Hematopoietic multipotent progenitor cell treated with erythropoietin and hydrocortisone succinate and interleukin-3 and kit ligand, for 15 days (in vitro differentiated cells): ENCODE measurements at places on chromosomes 5 and 9.

DNA sequence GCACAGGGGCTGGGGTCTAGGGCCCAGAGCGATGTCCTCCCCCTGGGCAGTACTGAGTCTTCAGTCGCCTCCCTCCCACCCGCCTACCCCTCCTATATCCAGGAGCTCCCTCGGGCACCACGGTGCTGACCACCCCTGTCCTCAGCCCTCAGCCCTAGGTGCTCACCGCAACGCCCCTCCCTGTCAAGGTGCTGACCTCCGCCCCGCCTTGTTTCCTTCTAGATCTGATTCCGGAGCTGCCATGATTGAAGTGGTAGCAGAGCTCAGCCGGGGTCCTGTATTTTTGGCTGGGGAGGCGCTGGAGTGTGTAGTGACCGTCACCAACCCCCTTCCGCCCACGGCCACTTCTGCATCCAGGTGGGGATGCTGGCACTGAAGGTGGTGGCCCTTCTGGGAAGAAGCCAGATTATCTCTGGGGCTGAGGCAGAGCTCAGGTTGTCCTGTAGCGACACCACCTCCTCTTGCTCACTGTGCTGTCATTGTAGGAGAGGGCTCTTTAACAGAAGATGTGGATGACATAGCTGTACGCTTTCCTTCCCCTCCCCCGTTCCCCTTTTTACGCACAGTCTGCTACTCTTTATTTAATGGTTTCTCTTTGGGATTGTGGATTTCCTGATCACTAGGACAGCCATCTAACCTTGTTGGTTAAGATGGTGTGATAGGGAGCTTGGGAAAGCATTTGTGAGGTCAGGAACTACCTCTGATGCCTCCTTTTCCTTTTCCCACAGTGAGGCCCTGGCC is 598 bp downstream of the RGP1 start:
- DNase-seq, result no peak

- no peak for DNase-seq
Observed at GRCh38 chr9:115671236-115671962, 482.2 kb upstream of the PAPPA start.

DNA sequence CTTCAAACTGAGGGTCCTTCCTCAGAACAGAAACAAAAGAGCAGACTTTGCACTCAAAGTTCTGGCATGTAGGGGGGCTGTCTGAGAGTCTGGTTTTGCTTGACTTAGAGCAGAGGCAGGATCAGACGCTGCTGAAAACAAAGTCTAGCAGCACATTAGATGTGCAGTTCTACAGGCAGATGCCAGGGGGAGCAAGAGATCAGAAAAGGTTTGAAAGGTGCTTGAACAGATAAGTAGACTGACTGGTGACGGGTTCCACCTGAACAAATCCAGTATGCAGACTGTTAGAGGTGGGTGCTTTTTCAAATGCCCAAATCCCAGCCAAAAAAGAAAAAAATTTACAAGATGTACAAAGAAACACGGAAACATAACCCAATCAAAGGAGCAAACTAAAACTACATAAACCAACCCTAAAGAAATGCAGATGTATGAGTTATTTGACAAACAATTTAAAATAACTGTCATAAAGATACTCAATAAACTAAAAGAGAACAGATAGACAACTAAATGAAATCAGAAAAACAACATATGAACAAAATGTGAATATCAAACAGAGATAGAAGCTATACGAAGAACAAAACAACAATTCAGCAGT is 194.7 kb upstream of the FREM1 start:
- DNase-seq, result peak; percentile 27

GRCh38 chr5:73830646-73831045 is 204.7 kb downstream of the ARHGEF28 start:
- DNase-seq, result no peak

GRCh38 chr5:1760656-1761452 is 38.8 kb downstream of the MRPL36 start:
- DNase-seq, result no peak

GRCh38 chr5:146130440-146131045 is 25.2 kb upstream of the PLAC8L1 start:
- DNase-seq, result peak; percentile 77

DNA sequence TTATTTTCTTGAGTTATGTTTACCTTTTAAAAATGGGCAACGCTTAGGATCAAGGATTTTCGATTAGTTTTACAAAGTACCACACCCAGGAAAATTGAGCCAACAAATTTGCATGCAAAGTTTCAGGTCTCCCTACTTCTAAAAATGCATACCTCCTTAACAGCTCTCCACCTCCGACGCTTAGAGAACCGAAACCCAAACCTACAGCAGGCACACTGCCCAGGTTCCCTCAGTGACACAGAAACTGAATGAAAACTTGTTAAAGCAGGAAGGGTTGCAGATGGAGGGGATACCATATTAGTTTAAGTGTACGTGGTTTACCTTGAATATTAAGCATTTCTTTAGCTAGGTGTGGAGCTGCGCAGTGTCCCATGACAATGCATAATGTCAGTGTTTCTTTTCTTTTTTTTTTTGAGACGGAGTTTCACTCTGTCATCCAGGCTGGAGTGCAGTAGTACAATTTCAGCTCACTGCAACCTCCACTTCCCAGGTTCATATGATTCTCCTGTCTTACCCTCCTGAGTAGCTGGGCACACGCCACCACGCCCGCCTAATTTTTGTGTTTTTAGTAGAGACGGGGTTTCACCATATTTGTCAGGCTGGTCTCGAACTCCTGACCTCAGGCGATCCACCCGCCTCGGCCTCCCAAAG is 1.6 kb upstream of the SUB1 start:
- DNase-seq, result no peak

GRCh38 chr5:83567741-83568140 is 96.2 kb downstream of the VCAN start:
- no peak for DNase-seq

DNA sequence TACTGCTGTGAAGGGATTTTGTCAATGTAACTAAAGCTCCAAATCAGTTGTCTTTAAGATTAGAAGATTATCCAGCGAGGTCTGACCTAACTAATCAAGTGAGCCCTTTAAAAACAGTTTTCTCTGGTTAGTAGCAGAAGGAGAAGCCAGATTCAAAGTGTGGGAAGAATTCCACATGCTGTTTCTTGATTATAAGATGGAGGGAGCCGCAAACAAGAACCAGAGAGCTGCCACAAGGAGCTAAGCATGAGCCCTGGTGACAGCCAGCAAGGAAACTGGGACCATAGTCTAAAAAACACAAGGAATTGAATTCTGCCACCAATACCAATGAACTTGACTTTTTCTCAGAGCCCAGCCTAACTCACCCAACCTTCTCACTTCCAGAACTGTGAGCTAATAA is 37.0 kb upstream of the OR2S2 start:
- no peak for DNase-seq
